ENCODE measurements at places on chromosomes 2 and 18.

DNA sequence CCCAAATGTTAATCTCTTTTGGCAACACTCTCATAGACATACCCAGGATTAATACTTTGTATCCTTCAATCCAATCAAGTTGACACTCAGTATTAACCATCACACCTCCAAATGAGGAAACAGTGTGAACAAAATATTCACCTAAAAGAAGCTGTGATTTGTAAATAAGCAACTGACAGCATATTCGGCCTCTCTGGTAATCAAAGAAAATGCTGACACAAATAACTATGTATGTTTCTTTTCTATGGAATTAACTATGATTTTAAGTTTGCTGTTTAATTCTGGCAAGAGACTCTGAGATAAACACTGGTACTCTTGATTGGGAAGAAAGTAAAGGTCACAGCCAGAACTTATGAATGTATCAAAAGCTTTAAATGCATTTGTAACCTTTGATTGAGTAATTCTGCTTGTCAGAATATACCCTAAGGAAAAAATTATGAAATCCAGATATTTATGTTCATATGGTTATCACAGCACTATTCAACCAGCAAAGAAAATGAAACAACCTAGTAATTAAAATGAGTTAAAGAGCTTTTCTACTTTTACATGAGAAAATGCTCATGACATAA is 3.6 kb upstream of the GYPC start:
- no peak for DNase-seq

DNA sequence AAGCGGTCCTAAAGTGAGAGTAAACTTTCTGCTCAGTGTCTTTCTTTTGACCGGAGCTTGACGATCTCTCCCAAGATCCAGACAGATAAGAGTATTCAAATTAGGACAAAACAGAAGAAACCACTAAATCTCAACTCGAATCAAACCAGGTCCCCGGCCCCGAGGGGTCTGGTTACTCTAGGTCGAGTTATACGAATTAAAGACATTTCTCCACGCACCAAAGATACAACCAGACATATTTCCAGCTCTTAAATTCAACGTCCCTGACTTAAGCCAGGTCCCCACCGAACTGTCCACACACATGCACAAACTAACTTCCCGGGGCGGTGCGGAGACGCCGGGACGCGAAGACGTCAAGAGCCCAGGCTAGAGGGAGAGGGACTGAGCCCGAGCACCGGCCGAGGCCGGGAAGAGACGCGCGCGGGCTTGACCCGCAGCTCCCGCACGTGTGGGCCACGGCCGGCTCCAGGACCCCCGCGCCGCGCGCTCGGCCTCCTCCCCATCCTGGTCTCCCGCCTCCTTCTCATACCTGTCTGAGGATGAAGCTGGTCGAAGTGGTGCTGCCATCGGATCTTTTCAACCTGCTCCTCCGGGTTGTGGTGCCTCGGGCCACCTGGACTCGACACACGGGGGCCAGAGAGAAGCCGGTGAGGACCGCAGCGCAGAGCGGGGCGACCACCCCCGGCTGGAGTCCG is 896 bp downstream of the CACNB4 start:
- peak; percentile 31 for DNase-seq

DNA sequence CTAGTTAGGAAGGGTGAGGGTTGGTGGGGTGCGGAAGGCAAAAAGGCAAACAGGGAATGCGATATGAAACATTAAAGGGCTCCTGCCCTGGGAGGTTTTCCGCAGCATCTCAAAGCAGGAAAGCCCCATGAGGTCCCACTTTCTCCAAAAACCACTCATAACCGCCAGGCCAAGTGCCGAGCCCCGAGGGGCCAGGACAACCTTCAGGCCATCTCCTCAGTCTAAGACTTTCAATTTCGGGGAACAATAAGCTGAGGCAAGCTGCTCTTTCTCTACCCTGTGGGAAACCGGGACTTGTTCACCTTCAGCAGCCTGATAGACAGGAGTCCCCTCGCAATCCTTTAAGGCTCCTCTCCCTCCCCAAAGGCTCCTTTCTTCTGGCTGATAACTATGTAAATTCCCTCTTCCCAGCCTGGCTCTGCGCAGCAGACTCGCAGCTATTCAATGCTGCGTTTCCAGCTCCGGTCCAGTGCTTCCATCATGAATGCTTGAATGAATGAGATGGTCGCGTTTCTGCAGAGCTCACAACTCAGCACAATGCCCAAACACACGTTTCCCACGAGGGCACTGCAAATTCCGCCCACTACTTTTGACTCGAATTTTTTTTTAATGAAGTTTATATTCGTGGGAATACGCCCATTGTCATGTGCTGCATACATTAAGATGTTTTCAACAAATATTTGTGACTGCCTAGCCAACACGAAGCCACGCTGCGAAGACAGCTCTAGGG is 1.4 kb downstream of the LAMA1 start:
- no peak for DNase-seq

- no peak for DNase-seq
Observed at GRCh38 chr2:61450144-61450543, 20.7 kb downstream of the USP34 start.

DNA sequence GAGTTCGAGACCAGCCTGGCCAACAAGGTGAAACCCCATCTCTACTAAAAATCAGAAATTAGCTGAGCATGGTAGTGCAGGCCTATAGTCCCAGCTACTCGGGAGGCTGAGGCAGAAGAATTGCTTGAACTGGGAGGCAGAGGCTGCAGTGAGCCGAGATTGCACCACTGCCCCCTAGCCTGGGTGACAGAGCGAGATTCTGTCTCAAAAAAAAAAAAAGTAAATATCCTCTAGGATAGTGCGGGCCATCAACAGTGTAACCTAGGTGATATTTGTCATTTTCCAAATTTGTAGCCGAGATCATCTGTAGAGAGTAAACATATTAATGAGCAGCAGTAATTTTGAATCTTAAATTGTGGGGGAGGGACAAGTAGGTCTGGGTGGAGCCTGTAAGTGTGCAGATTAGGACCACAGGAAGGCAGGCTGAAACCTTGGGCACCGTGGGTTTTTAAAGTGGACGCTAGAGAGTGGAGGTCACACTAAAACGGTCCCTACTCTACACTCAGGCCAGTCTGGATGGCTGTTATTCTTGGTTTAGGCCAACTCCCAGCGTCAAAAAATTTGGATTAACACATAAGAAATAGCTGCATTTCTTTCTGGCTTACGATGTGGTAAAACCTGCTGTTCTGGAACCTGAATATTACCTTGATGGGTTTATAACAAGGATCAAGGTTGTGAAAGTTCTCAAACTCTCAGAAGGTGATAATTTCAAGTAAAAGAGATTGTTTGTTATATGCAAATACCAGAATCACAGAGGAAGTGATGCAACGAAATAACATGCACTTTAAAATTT is 22.7 kb upstream of the TET3 start:
- no peak for DNase-seq

DNA sequence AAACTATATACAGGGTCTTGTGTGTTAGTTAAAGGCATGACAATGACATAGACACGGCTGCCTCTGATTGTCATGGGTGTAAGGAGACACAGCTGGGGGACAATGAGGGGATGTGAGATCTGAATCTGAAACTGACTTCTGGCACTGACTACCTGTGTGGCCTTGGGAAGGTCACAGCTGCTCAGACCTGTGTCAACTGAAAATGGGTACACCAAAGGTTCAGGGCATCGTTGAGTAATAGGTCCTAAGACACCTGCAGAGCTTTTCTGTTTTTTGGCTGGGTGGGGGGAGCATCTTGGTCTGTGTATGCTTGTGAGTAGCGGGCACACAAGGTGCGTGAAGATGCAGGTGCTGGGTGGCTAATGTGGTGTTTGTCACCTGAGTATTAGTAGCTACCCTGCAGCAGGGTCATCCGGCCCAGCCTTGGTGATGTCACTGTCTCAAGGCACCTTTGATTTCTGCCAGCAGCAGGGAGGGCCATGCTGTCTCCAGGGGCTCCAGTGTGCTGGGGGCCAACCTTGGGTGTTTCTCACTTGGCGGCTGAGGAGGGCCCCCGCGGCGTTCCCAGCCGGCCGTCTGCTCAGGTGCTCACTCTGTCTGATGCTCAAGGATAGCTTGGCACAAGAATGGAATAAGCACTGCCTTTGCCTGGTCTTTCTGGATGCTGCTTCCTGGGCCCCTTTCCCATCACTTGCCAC is 53.1 kb upstream of the HS6ST1 start:
- no peak for DNase-seq

- no peak for DNase-seq
Observed at GRCh38 chr2:67108231-67108630, 288.9 kb upstream of the ETAA1 start.

DNA sequence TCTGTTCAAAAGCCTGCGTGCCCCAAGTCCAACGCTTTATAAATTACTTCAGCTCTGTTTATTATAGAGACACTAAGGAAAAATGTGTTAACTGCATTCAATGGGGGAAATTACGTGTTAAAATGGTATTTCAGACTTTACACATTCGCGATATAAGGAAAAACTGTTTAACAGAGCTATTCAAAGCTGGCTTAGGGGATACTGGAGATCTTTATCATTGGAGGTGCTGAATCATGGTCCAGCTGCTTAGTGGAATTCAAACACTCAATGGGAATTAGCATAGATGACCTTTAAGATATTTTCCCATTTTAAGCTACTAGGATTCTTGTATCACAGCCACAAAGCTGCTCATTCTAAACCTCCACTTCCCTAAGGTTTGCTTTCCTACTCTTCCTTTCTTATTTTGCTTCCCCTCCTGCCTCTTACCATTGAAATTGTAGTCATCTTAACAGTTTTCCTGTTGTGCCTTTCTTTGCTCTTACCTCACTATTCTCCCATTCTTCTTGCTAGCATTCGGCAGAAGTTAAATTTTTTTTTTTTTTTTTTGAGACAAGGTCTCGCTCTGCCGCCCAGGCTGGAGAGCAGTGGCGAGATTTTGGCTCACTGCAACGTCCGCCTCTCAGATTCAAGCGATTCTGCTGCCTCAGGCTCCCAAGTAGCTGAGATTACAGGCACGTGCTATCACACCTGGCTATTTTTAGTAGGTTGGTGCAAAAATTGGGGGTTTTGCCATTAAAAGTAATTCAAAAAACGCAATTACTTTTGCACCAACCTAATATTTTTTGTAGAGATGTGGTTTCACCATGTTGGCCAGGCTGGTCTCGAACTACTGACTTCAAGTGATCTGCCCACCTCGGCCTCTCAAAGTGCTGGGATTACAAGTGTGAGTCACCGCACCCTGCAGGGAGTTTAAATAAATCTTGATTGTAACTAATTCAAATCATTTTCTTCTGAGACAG is 6.5 kb downstream of the SULT6B1 start:
- no peak for DNase-seq

All from AG08395 (cell line).